ENCODE measurements at places on chromosomes 6 and 20. TPM values are rescaled to one million over a fixed set of nuclear protein-coding genes. Genes with fewer than 3 reads are reported as not detected.
A peak's percentile ranks its signal among the peaks of the same experiment; 100 is the strongest.

Gene ADGRF4
- total RNA-seq, result not detected

Gene EEF1A1
- total RNA-seq, result 14,684 TPM

Gene SLC35A1
- 6.8 TPM for total RNA-seq

Gene HLA-DOA
- 73.3 TPM for total RNA-seq

Gene C20orf173
- not detected for total RNA-seq

Gene LATS1
- 15.5 TPM for total RNA-seq

Gene NRSN1
- total RNA-seq, result not detected

GRCh38 chr20:44746367-44747165, 901 bp downstream of the KCNK15 start:
- no peak for DNase-seq

GRCh38 chr6:29728173-29728874, 5.1 kb downstream of the HLA-F start:
- DNase-seq, result no peak

DNA sequence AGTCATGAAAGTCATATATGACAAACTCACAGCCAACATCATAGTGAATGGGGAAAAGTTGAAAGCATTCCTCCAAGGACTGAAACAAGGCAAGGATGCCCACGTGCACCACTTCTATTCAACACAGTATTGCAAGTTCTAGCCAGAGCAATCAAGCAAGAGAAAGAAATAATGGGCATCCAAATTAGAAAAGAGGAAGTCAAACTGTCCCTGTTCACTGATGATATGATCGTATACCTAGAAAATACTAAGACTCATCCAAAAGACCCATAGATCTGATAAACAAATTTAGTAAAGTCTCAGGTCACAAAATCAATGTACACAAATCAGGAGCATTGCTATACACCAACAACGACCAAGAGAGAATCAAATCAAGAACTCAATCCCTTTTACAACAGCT, 41.2 kb downstream of the RPP21 start:
- no peak for DNase-seq

DNA sequence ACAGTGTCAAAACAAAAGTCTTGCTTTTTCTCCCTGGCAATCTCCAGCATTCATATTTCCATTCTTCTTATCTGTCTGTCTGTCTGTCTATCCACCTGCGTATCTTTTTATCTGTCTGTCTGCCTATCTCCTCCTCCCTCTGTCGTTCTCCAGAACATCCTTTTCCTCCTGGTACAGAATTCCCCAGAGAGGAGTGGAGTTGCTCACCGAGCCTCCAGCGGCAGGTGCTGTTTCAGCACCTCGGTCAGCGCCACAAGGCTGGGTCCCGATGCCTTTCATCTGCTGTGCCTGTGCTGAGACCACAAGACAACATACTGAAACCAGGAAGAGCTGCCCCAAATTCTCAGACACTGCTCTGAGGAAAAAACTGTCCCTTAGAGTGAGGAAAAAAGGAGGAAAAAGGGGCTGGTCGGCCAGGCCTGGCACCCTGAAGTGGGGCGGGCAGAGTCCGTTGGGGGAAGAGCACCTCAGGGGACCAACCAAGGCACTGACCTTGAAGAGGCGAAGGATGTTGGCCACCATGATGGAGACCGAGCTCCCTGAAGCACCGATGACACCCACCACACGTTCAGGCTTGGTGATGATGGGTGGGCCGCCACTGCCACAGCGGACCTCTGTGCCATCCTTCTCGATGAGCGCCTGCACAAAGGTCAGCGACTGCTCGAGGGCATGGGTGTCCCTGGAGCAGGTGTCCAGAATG, 13.3 kb downstream of the GRM4 start:
- DNase-seq, result no peak

DNA sequence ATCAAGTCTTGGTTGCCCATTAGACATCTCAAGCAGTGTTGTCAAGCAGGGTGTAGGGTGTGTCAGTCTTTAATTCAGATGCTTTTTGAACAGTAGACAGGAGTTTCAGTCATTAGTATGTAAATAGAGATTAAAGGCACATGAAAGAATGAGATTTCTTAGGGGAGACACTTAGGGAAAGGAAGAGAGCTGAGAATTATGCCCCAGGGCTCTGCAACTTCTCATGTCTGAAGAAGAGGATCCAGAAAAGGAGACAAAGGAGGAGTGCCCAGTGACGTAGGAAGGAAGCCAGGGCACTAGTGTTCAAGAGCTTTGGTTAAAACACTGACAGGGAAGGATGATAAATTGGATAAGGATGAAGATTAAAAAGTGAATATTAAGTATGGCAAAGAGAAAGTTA, 569.7 kb downstream of the NKAIN2 start:
- no peak for DNase-seq

GRCh38 chr6:55953335-55953734, 77.9 kb upstream of the BMP5 start:
- DNase-seq, result no peak

GRCh38 chr6:156703719-156704118, 73.5 kb upstream of the ARID1B start:
- DNase-seq, result no peak

- DNase-seq, result no peak
Measured at GRCh38 chr6:69343851-69344250, 453.0 kb downstream of the LMBRD1 start.

DNA sequence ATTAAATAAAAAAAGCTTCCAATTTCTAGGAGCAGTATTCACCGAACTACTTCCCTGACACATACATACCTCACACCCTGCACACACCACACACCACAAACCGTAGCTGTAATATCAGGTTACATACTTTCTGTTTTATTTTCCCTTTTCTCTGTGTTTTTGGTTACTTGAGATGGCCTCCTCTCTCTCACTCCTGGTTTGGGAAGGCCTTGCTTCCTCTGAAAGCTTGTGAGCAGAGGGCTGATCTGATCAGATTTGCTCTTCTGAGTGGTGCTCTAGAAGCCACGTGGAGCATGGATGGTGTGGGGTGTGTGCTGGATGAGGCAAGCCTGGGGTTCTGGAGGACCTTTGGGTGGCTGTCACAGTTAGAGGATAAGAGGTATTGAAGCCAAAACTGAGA, 20.9 kb downstream of the UTRN start:
- peak; percentile 30 for DNase-seq

- DNase-seq, result no peak
Measured at GRCh38 chr6:10481101-10481500, 40.0 kb upstream of the GCNT2 start.

- no peak for DNase-seq
Measured at GRCh38 chr6:117502580-117502979, 20.1 kb downstream of the DCBLD1 start.
